ENCODE measurements at places on chromosomes 3 and 15.

DNA sequence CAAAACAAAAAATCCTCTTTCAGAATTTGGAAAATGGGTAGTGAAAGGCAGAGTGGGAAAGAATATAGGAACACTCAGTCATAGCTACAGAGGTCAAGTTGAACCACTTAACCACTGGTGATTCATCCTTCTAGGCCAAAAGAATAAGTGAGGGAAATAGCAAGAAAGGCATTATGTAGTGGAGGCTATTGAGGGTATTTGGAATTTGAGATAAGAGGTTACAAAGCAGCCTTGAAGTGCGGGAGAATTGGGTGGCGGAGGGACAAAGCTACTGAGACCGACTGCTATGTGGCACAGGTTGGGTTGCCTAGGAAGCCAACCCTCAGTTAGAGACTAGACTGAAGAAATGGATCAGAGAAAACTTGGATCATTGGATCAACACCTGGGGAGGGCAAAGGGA lies 109.5 kb downstream of the SYNPR start:
- peak; percentile 12 for DNase-seq

DNA sequence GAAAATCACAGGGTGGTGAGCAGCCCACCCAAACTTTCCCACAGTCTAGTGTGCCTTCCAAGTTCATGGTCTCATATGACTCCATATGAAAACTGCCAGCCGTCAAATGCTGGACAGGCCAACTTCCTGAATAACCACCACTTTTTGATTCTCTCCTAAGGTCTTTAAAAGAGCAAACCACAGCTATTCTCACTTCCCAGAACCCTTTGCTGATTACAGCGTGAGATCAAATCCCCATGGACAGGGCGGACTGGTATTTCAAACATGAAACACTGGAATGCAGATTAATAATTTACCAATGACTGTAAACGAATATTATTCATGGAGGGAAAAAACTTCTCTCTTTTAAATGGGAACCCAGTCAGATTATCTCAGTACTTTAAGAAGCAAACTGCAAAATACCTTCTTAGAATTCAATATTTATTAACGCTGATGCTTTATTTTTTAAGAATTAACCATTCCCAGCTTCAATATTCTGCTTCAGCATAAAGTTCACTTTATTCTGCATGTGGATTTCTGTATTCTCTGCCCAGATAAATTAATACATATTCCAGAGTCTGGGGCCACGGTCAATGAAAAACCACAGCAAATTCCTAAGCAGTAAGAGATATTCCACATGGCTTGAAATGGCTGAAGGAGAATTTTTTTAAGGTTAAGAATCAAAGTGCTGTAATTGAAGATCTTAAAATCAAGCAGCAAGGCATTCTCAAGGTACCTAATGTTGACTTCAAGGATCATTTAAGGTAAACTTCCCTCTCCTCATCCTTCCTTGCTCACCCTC lies 42.9 kb downstream of the MYO1E start:
- peak; percentile 98 for DNase-seq

DNA sequence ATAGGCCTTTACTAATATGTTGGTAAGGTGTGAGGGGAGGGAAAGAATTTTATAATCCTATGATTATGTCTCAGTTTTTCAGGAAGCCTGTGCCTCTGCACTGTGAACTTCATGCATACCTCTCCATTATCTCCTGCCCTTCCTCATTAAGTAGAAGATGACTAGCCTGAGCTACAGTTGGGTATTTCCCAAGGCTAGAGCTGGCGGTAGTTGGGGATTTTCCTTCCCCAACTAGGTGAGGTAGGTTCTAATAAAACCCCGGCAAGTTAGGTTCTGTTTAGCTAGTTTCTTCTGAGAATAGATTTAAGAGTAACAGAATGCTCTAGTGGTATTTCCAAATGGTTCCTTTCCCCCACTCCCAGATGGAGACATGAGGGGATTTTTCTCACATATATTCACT lies 414.5 kb downstream of the GRM7 start:
- DNase-seq, result no peak

GRCh38 chr3:187085933-187086332 lies 53.4 kb downstream of the RPL39L start:
- no peak for DNase-seq

DNA sequence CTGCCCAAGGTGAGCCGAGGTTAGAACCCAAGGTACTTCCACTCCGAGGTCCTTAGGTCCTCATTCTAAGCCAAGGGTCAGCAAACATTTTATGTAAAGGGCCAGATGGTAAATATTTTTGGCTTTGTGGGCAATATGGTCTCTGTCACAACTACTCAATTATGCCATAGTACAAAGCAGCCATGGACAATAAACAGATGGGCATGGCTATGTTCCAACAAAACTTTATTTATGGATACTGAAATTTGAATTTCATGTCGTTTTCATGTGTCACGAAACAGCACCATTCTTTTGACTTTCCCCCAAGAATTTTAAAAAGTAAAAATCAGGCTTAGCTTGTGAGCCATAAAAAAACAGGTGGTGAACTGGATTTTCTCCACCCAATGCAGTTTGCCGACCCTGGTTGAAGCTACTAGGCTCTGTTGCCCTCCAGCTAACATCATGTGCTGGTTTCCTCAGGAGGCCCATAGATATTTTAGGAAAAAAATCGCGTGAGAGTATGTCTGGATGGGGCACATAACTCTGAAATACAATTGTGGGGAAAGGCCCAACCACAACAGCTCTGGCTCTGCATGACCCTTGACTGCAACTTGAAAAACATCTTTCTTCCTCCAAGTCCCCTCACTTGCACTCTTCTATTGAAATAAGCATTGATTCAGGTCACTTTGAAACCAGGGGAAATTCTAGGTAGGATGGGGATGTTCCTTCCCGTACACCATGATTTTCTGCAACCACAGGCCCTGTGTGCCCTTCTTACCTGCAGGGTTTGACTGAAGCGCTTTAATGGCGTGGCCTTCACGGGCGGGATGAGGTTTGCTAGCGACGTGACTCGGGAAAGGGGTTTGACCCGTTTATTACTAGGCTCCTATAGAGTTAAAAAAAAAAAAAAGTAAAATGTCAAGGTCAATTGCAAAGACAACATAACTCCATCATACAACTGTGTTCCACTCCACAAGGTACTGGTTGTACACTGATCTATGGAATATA lies 28.5 kb downstream of the ARHGEF3 start:
- no peak for DNase-seq

GRCh38 chr3:122678506-122678905 lies 2.1 kb upstream of the PARP14 start:
- DNase-seq, result no peak

DNA sequence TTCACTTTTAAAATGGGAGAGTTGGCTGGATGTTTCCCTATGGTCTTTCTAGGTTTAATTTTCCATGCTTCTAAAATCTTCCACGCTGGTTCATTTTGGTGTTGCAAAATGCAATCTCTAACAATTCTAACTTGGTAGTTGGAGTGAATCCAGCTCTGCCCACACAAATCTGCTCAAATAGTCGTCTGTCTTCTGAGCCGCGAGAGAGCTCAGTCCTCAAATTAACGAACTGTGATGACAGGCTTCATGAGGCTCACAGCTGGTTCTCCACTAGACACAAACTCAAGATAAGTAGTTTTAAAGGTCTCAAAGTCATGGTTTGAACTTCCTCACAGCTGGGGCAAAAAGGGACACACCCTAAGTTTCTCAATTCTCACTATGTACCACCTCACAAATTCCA lies 178.6 kb upstream of the LYSMD4 start:
- DNase-seq, result peak; percentile 1

DNA sequence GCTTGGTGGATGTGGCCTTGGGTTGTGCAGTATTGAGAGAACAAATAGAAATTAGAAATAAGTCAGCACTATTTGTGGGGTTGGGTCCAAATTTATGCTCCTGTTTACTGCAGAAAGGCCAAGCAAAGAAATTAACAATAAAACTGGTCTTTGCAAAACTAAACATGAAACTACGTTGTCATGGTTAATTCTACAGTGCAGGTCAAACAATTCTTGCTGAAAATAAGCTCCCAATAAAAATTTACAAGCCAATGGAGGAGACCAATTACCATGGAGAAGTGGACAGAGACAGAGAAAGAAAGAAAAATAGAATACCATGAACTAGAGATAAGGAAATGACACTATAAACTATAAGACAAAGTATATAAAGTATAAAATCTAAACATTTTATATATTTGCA lies 101.3 kb downstream of the CDIN1 start:
- no peak for DNase-seq
